ENCODE measurements at places on chromosomes 2 and 18.

GRCh38 chr18:52510139-52510538, 170.1 kb downstream of the DCC start:
- no peak for DNase-seq

DNA sequence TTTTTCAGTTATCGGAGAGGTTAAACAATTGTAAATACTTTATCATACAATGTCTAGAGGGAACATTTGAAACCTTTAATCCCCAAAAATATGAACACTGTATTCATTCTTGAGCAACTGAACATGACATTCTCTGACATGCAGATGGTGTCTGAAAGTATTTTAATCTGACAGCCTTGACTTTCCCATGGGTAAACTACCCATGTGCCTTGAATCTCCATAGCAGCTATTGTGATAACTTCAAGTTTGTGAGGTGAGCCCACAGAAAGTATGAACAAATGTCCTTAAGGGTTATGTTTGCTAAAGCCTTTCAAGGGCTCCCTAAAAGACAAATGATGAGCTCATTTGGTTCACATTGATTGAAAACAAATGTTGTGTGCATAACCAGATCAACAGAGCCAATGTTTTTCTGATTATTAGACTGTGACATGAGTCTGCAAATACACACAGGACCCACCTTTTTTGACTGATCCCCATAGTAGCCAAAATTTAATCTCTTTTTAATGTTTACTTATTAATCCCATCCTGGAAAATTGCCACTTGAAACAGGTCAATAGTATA, 1326.0 kb downstream of the LRP1B start:
- no peak for DNase-seq

DNA sequence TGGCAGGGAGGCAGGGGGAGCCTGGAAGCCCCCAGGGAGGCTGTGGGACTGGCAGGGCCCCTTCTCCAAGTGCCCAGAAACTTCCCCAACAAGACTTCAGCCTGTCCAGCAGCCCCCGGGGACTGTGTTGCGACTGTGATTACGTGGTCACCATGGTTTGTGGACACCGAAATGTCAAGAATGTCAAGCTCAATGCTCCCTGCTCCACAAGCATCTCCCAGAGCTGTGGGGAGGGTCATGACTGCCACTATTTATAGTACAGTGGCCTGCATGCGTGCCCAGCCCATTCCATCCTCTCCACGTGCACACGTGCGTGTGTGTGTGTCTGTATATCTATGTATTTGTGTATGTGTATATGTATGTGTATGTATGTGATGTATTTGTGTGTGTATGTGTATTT, 93.8 kb upstream of the MBOAT2 start:
- DNase-seq, result no peak

DNA sequence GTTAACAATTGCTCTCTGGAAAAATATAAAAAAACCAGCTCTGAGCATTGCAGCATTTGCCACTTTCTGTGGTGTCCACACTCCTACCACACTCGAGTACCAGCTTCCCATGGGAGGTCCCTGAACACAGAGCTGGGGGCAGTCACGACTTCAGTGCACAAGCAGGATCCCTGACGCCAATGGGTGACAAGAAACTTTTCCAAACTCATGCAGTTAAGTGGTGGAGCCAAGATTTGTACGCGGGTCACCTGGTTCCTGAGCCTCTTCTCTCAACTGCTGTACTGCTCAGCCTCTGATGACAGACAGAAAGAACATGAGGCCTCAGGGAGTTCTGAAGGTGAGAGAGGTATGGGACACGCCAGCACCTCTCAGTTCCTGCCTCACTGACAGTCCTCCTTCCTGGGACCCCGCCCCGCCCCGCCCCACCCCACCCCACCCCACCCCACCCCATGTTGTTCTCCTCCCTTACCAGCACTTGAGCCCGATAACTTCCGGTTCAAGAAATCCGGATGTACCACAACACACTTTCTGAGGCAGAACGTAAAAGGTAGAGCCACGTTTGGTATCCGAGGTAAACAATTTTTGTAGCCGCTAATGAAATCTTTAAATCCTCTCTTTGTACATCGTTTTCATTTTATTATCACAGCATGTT, 287.6 kb downstream of the MYCN start:
- no peak for DNase-seq

- no peak for DNase-seq
Observed at GRCh38 chr2:124834331-124834730, 809.2 kb downstream of the CNTNAP5 start.

GRCh38 chr2:231869704-231870103, 56.5 kb downstream of the NPPC start:
- no peak for DNase-seq

DNA sequence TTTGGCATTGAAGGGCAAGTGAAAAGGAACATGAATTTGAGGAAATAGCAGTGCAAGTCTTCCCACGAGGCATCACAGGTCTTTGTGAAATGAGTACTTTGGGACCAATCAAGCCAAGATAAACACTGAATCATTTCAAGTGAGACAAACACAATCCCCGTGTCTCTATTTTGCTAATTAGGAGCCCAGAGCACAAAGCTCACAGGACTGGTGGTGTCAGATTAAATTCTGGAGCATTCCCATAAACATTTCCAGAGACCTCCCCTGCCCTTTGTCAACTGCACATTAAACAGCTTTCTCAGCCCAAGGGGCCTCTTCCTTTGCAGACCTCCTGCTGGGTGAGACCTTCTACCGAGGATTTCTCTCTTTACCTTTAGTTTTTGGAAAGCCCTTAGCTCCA, 50.7 kb downstream of the DAPL1 start:
- no peak for DNase-seq

GRCh38 chr18:9694952-9695495, 13.1 kb upstream of the RAB31 start:
- DNase-seq, result no peak

- no peak for DNase-seq
Observed at GRCh38 chr18:7977897-7978296, 410.8 kb downstream of the PTPRM start.

GRCh38 chr2:235928751-235929370, 239.3 kb downstream of the GBX2 start:
- no peak for DNase-seq

- DNase-seq, result no peak
Observed at GRCh38 chr2:172947461-172948153, 128.0 kb upstream of the MAP3K20 start.

DNA sequence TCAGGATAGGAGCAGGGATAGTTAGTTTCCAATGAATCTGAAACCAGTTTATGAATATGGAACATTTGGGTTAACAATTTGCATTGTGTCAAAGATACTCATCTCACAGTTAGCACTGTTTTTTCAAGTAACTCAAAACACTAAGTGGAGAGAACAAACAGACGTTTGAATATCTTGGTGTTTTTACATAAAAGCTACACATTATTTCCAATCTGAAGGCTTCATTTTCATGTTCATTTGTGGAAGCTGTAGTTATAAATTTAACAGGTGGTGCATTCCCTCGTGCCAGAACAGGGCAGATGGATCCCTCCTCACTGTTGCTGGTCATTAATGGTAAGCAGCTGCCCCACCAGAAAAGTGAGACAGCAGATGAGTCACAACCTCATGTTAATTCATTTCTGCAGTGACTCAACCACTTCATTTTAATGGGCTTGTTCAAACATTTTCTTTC, 286.9 kb downstream of the TMX3 start:
- peak; percentile 79 for DNase-seq

- DNase-seq, result no peak
Observed at GRCh38 chr2:85135660-85135914, 2.4 kb downstream of the TCF7L1 start.

- no peak for DNase-seq
Observed at GRCh38 chr18:62715436-62715758, at the start of gene PHLPP1. Gene PHLPP1 (plus strand): TSS chr18:62715541. CDS start chr18:62715684, 143 bp downstream.

DNA sequence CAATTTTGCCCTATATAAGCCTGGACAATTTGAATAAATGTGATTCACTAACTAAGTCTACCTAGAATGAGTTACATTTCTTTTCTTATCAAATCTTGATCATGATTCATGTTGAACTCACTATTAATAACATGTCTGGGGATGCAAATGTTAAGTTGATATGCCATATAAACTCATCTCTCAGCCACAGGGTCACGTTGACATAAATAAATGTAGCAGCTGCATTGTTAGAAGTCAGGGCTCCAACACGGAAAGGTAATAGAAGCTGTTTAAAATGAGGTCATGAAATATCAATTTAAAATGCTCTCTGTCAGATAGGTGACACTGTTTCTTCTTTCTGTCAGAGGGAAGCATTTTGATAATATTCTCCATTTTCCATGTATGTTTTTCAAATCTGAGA, 521.9 kb downstream of the CCDC85A start:
- DNase-seq, result no peak

DNA sequence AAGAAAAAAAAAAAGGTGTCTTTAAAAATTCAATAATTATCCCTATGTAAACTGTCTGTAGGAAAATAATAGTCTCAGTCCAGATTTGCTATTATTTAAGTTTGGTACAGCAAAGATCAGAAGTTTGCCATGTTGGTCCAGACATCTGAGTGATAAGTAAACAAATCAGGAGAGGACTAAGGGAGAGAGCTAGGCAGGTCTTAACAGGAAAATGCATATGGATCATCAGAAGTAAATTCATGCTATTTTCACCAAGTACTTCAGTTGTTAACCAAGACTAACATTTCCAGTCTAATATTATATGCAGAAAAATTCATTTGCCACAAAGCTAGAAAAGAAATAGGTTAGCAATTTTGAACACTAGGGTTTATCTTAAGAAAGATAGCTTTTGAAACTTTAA, 95.0 kb upstream of the STK17B start:
- no peak for DNase-seq

GRCh38 chr2:57296795-57297517, 749.6 kb upstream of the VRK2 start:
- DNase-seq, result no peak

- DNase-seq, result no peak
Observed at GRCh38 chr2:102001767-102002142, 10.0 kb downstream of the IL1R2 start.

DNA sequence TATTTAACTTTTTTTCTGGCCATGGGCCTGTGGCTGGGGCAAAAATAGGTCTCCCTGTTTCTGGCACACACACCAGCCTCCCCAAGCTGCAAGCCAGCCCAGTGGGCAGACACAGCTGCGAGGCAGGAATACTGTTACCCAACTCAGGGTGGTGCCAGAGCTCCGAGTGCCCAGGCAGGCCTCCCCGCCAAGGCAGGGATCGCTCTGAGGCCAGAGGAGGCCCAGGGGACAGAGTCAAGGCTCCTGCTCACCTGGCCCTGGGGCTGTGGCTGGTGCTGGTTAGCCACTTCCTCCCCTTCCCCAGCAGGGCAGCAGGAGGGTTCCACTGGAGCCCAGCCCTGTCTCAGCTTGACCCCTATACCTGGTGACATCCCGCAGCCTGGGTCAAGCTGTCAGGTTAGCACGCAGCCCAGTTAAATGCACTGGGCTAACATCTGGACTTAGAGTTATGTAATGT, 67.1 kb upstream of the EPAS1 start:
- DNase-seq, result no peak

DNA sequence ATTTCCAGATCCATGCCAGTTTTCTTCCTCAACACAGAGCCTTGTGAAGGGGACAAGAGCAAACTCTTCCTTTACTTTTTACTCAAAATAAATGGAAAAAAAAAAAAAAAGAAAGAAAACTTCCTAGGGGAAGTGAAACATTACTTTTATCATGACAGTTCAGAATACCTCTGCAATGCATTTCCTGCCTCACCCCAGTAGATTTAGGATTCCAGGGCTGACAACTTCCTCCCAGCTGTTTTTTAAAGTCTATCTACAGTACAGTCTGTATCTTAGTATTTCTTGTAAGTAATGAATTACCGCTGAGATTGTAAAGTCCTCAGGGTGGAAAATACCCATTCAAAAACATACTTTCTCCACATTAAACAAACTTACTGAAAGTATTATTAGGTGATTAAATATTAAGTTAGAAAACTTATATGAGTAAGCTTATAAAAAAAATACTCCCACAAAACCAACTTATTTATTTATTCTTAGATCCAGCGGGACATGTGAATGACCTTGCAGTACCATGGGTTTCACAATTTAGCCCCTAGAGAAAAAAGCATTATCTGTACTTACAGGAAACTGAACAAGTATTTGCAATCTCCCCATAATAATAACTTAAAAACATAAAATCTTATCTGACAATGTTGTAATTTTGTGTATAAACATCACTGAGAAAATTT, 117.7 kb downstream of the RBMS1 start:
- no peak for DNase-seq

- no peak for DNase-seq
Observed at GRCh38 chr2:180751306-180751920, 229.0 kb upstream of the UBE2E3 start.

- peak; percentile 65 for DNase-seq
Observed at GRCh38 chr2:231222318-231223000, 24.0 kb downstream of the ARMC9 start.

Measured in AG04450 (cell line).